Stimulated activated CD8-positive, alpha-beta memory T cell treated with anti-CD3 and anti-CD28 coated beads, Interleukin-2, amount 100 ng/mL, for 1 hour (primary cell): ENCODE measurements at places on chromosomes 12 and 14.

GRCh38 chr12:4975574-4975973 lies 65.9 kb downstream of the KCNA1 start:
- no peak for DNase-seq

DNA sequence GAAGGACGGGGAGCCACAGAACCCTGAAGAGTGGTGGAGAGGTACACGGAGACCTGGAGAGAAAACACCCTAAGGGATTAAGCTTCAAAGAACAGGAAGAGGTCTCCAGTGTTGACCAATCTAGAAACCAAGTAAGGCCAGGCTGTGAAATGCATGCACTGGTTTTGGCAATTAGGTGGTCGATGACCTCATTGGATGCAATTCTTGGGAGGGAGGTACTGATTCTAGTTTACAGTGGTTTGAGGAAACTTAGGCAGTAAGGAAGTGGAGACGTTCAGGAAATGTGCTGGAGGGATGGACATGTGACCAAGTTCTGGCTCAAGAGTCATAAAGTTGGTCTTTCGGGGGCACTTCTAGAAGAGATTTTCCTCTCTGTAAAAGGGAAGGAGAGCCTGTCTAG lies 91.3 kb upstream of the CEP83 start:
- DNase-seq, result no peak

- DNase-seq, result no peak
Measured at GRCh38 chr14:105334383-105335230, 20.1 kb downstream of the PACS2 start.

DNA sequence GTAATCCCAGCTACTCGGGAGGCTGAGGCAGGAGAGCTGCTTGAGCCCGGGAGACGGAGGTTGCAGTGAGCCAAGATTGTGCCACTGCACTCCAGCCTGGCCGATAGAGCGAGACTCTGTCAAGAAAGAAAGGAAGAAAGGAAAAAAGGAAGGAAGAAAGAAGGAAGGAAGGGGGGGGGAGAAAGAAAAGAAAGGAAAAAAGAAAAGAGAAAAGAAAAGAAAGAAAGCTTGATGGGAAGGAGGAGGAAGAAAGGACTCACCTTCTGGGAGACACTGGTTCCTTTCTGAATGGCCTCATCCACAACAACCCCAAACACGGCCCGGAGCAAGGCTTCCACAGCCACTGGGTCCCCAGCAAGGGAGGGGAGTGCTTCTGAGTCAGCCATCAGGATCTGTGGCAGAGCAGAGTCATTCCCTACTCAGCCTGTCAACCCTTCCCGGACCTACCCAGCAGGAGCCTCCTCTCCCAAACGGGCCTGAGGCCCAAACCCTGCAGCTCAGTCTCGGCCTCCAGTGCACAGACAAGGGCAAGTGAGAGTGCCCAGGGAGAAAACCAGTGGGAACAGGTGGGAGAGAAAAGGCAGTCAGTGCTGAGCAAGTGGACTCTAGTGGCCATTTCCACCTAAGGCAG lies 7.3 kb upstream of the ZNF740 start:
- DNase-seq, result no peak

GRCh38 chr14:28975084-28975483 lies 208.5 kb downstream of the FOXG1 start:
- DNase-seq, result no peak

DNA sequence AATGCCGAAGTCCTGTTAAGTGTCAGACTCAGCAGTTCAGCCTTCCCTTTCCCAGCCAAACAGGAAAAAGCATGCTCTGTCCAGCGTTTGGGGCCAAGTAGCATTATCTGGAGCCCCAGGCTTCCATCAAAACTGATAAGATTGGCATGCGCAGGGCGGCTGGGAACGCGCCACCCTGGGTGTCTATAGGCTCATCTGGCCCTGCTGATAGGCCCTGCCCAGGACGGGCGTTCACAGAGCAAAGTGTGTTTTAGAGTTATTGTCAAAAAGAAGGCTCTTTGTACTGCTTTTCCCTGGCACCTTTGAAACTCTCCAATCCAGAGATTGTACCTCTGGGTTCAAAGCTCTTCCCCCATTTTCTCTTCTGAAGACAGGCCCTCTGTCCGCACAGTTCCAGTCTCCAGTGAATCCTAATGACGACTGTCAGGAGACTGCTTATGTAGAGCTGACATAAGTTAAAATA lies at the start of gene ART4:
Gene ART4, minus strand, starts transcription at position 102 of the 463 bp plus-strand sequence. CDS start 413 bp downstream, outside the sequence.
- DNase-seq, result no peak

GRCh38 chr12:17992002-17992656 lies 97.9 kb downstream of the RERGL start:
- no peak for DNase-seq
